ENCODE measurements at places on chromosomes 12 and 14.

DNA sequence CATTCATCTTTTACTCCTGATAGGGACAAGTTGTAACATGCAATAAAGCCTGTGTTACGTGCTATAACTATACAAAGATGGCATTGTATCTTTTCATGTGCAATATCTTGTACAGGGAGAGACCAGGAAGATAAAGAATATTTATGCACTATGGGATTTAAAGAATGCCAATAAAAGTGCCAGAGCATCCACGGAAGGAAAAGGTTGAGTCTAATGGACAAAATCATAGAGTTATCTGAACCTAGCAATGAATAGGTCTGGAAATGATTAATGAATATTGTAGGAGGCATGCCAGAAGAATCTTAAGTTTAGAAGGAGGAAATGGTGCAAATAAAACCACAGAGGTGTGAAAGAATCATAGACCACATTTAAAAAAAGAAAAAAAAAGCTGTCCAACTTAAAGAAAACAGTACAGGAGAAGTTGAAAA, 263.9 kb downstream of the KCNC2 start:
- no peak for DNase-seq

DNA sequence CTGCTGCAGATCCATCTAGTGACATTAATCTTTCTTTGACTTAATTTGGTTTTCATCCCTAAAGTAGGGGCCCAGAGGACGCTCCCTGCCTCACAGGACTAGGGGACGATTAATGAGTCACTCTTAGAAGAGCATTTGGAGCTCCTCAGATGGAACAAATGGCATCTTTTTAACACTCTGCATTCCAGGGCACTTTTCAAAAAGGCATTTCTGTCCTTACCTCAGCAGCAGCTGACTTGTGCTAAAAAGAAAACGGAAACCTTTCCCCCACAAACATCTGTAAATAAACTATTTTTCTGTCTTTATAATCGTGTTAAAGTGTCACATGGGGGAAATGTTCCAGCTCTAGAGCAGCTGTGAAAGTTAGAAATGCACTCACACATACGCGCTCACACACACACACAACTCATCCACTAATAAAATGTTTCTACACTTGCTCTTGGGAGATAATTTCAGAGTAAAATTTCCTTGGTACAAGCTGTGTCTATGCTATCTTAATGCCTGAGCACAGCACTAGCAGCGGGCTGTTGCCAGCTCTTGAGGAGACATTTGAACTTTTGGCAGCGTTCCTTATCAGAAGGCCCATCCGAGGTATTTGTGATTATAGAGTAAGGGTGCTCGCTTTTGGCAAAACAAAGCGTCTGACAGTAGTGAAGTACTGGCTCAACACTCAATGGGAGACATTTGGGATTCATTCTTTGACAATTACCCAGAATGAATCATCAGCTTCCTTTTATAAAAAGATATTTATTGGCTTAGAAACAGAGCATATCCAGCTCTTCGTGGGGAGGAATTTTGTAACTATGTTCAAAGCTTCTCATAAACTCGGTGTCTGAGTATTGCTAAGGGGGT, 141.3 kb downstream of the PLXNC1 start:
- no peak for DNase-seq

DNA sequence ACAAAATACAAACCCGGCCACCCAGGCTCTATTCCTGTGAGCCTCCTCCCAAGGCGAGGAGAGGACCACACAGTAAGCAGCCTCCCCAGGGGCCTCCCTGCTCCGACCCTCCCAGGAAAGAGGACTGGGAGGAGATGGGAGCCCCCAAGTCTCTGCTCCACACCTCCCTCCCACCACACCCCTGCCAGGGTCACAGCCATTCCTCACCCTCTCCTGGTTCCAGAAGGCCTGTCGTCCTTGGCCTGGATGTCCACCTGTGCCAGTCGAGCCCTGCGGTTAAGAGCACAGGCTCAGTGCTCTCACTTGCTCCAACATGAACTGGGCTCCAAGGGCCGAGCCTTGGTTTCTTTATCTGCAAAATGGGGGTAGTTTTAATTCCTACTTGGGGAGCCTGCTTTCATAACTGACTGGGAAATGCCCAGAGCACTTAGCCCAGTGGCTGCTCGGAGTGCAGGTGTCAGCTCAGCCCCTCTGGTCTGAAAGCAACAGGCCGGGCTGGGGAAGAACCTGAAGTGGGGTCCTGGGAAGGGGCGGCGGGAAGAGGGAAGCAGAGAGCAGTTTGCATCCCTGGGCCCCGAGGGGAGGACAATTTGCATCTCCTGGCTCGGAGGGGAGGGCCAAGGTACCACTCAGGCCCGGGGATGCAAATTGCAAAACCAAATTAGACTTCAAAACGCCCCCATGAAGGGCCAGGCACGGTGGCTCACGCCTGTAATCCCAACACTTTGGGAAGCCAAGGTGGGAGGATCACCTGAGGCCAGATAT, 23.6 kb downstream of the TCHP start:
- no peak for DNase-seq

DNA sequence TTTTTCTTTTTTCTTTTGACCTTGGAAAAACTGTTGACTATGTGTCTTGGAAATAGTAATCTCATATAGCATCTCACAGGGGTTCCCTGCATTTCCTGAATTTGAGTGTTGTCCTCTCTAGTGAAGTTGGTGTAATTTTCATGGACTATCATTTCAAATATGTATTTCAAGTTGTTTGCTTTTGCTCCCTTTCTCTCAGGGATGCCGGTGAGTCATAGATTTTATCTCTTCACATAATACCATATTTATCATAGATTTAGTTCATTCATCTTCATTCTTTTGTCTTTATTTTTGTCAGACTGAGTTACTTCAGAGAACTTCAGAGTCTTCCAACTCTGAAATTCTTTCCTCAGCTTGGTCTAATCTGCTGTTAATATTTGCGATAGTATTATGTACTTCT, 1320.6 kb downstream of the LRFN5 start:
- no peak for DNase-seq

DNA sequence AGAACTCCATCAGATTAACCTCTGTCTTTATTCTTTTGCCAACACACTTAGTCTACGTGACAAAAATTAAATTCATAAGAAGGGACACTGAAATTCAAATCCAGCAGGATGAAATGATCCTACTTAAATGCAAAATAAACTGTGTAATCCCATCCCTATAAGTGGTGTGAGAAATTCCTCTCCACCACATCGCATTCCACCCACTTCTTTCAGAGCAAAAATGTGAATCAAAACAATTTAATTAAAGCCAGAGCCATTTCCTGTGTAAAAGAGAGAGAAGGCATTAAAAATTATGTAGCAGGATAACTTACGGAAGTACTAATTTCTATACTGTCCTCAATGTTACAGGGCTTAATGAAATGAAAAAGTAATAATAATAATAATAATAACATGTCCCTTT, 844.3 kb downstream of the GALC start:
- DNase-seq: no peak

DNA sequence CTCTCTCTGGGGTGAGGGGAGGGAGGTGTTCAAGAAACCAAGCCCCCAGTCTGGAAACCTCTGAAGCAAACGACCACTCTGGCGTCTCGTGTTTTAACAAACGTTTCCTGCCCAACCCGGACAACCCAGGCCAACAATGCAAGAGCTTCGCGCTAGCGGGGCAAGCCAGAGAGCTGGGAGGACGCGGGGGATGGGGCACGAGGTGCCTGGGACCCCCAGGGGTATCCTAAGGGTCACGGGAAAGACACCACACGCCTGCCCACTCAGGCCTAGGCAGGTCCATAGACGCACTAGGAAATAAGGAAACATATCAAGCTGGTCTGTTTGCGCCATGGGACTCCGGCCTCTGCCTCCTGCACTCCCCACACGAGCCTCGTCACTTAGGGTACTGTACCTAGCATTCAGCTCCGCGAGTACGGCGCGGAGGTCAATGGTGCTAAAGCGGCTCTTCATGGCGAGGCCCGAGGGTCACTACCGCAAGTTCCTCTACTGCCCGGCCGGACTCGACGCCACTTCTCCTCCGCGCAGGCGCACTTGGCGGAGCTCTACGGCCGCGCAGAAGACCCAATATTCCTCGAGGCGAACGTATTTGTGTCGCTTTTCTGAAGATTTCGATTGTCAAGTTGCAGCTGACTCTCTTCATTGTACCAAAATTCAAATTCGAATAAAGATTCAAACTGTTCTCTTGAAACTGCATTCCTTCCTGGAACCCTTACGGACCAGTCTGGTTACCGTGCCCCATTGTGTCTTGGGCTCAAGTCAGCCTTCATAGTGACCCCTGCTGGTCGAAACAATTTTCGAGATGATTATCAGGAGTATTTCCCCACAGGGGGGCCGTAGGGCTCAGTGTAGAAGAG, at the start of gene NEMF:
TSS of gene NEMF (minus strand) at position 488 of the 857 bp plus-strand sequence. CDS start at position 453, 35 bp downstream.
- no peak for DNase-seq

Measured in GM12891 (cell line).